ENCODE measurements at places on chromosomes 6 and 20.

DNA sequence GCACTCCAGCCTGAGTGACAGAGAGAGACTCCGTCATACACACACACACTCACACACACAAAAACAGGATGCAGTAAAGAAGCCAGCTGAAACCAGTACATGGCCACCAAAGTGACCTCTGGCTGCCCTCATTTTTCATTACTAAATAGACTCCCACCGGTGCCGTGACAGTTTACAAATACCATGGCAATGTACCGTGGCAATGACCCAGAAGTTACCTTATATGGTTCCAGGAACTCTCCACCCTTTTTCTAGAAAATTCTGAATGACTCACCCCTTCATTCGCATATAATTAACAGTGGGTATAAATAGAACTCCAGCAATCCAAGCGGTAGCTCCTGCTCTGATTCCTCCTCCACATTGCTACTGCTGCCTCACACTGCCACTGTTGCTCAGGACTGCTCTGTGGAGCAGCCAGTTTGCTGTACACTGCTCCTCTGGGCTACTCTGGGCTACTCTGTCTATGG lies 57.7 kb downstream of the SNX5 start:
- no peak for DNase-seq

DNA sequence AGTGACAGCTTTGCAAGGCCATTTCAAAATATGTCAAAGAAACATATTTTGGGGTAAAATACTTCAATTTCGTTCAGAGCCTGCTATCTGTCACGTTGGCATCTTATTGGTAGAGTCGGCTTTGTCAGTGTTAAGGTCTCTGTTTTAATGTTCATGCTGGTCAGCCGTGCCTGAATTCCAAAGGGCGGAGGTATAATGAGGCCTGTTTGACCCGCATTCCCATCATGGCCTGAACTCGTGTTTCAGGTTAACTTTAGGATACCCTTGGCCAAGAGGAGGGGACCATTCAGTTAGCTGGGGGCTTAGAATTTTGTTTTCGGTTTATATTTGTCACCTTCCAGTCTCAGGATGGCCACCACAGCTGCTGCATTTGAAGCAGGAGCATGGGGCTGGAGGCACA lies 236.4 kb downstream of the NFATC2 start:
- DNase-seq: no peak

DNA sequence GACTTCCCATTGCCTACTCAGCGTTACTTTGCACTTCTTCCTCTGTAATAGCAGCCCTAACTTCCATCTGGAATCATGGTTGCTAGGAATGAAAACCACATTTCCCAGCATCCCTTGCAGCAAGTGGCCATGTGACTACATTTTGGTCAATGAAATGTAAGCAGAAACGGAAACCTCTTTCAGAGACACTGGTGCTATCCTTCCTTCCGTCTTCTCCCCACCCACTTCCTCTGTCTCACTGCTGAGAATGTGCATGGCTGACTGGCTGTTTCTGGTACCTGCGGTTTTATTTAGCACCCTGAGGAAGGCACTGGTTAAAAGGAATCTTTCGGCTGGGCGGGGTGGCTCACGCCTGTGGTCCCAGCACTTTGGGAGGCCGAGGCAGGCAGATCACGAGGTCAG lies 107.4 kb downstream of the SCML4 start:
- peak; percentile 70 for DNase-seq

DNA sequence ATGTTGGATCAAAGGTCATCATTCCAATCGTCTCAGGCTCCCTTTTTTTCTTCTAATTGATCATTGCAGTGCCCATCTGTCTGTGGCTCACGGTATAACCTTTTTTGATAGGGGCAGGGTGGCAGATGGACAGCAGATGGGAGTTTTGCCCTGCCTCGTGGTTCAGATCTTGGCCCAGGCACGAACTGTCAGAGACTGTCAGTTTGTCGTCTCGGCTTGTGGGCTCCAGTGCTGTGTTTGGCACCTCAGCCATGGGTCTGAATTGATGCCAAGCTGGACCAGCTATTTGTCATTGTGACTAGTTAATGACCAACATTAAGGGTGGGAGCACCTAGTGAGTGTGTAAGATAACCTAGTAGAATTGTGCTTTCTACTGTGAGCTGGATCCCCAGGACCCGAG lies 197.6 kb downstream of the PRL start:
- DNase-seq: no peak

DNA sequence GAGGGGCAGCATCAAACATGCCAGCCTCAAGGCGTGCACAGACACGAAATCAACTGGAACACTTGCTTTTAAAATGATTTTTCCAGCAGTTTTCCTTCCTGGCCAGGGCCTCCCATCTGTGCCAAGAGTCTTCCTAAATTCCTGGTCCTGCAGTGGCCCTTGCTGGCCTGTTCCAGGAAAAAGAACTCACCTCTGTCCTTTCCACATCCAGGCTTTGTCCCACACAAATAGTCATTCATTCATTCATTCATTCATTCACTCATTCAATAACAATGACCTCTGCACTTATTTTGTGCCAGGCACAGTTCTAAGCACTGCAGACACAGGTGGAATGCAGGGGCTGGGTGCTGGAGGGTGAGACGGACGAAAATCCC lies 89.0 kb upstream of the CCDC167 start:
- DNase-seq: no peak

DNA sequence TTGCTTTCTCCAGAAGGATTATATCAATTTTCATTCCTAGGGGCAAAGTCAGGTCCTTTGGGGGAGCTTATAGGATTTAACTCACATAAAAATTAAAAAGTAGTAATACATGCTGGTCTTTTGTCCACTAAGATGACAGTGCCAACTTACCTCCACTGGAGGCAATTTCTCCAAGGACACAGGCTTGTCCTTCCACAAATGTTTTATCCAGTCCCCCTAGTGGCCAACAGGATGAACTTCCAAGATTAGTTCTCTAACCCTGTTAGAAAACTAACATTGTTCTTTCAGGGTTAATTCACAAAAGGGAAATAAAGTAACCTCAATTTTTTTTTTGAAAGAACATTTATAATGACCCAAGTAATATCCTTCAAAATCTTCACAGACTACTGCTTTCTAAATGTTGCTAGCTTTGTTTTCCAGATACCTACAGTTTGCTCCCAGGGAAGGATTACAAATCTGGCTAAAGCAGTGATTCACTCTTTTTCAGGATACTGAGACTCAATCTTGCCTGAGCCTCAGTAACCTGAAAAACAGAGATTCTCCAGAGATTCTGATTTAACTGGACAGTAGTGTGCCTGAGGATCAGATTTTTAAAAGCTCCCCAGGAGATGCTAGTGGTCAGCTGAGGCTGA lies 31.7 kb upstream of the UBR2 start:
- peak; percentile 28 for DNase-seq

DNA sequence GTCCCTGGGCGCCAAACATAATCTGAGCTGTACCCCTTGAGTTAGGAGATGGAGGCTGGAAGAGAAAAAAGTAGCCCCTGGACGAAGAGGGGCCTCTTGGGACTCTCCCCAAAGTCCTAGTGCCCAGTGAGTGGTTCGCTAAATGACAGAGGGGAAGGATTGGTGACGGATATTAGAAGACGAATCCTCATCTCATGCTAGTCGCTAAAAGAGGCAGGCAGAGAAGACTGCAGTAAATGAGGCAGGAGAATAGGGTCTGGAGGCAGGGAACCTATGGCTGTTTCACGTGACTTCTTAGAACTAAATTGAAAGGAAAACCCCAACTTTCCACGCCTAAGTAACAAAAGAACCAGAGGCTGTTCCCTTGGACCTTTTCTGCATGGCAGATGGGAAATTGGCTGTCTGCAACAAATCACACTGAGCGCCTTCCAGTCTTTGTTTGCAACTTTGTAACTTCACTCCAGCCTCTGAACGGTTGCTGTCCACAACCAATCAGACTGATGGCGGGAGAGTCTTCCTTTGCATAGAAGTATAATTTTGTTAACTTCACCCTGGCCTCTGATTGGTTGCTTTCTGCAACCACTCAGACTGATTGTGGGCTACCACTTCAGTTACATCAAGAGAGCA lies 731 bp upstream of the RBL1 start:
- DNase-seq: no peak

GRCh38 chr20:37853823-37854375 lies 49.0 kb upstream of the VSTM2L start:
- no peak for DNase-seq

DNA sequence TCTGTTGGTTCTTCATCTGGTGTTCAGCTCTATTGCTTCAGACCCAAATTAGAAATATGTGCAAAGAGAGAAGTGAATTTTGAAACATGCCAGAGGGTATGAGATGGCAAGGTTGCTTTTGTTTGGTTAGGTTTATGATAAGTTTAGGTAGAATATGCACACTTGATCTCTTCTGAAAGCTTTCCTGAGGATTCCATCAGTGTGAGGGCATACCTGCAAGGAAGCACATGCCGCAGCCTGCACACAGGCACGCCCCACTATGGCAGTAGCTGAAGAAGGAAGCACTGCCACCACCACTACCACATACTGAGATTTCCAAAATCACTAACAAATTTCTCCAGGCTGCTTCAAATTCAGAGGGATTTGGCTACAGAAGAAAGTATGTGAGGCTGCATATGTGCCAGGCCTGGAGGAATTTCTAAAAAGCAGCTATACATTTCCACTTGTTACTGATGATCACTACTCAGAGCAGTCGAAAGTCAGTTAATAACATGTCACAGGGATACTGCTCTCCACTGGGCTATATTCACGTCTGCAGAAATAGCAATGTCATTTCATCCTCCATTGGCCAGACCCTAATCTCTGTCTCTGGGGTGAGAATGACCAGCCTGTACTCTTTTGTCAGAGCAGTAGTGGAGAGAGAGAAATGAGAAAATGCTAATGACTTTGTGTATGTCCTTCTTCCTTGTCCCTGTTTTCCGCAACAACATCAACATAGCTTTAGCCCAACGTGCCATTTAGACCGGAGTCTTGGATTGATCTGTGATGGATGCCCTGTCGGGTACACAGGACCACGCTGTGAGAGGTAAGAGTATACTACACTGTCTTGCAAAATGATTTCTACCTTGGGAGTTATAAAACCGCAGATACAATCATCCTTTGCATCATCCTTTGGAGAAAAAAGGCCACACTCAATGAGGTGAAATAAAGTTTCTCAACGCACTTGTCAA lies 396.7 kb downstream of the LAMA2 start:
- no peak for DNase-seq

DNA sequence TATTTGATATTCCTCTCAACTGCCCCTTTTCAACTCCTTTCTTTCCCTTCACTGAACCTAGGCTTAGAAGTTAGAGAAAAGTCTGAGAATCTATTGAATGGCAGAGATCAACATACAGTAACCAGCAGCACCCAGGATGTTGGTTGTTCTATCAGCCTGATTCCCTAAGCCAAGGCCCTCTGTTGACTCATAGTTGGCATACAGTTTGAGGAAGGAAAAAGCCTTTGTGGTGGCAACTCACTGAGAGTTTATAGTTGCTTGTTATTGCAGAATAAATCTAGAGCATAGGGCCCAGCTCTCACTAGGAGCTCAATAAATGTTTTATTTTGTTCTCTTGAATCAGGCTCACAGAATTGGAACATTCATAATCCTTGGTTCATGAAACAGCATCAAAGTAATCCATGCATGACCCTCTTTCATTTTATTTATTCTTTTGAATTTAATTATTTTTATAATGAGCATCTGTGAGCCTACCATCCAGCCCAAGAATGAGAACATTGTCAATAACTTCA lies 119.1 kb upstream of the ADGRF1 start:
- no peak for DNase-seq

GRCh38 chr6:148144917-148145521 lies 197.6 kb upstream of the SASH1 start:
- peak; percentile 35 for DNase-seq

GRCh38 chr6:159719287-159719686 lies 8.0 kb upstream of the WTAP start:
- no peak for DNase-seq

DNA sequence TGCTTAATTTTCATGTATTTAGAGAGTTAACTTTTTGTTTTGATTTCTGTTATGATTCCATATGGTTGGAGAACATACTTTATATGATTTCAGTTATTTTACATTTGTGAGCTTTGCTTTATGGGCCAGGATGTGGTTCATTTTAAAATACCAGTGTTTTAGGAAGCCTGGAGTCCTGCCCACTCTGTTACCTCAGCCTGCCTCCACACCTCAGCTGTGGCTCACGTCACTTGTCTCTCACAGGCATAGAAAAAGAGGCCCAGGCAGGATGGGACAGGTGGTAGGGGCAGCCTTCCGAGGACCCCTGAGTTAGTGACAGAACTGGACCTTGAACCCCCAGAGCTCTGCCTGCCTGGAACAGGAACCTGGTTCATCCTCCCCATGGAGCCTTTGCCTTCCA lies 16.0 kb downstream of the PSMF1 start:
- DNase-seq: no peak

DNA sequence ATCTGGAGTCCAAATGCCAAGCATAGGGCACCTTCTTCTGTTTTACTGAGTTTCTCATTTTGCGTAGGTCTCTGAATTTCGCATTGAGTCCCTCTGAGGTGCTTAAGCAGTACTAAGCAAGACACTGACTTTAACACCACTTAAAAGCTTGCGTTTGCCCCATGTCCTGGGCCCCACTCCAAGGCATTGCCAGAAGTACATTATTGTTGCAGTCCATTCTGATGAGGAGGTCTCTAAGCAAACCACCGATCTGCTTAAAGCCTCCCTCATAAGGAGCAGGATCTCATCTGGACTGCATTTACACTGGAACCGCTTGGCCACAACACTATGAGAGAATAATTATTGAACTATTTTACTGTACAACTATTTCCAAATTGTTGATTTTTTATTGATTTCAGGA lies 16.3 kb downstream of the BMP2 start:
- DNase-seq: no peak

GRCh38 chr20:23094213-23094896 lies 8.2 kb upstream of the CD93 start:
- no peak for DNase-seq

- no peak for DNase-seq
Observed at GRCh38 chr6:133441491-133441890, 200.3 kb downstream of the EYA4 start.

GRCh38 chr20:46331611-46332361 lies 23.5 kb upstream of the CDH22 start:
- DNase-seq: no peak

Data from activated CD4-positive, alpha-beta T cell treated with anti-CD3 and anti-CD28 coated beads for 4 hours (primary cell).